Left forelimb (tissue), 1 donor: ENCODE measurements at places on chromosomes 7 and 10.

GRCh38 chr10:74634995-74635536 lies 191.3 kb upstream of the KAT6B start:
- no peak for DNase-seq

GRCh38 chr10:1156921-1157614 lies 100.9 kb downstream of the WDR37 start:
- DNase-seq = peak; percentile 49

GRCh38 chr7:88306590-88307048 lies at the start of gene STEAP4:
Gene STEAP4 (minus strand): TSS chr7:88306894. CDS start chr7:88284269, 22,625 bp downstream.
- peak; percentile 70 for DNase-seq

GRCh38 chr10:75187961-75188426 lies 22.6 kb upstream of the VDAC2 start:
- DNase-seq = peak; percentile 17

GRCh38 chr10:77392236-77392721 lies 245.3 kb downstream of the KCNMA1 start:
- no peak for DNase-seq

DNA sequence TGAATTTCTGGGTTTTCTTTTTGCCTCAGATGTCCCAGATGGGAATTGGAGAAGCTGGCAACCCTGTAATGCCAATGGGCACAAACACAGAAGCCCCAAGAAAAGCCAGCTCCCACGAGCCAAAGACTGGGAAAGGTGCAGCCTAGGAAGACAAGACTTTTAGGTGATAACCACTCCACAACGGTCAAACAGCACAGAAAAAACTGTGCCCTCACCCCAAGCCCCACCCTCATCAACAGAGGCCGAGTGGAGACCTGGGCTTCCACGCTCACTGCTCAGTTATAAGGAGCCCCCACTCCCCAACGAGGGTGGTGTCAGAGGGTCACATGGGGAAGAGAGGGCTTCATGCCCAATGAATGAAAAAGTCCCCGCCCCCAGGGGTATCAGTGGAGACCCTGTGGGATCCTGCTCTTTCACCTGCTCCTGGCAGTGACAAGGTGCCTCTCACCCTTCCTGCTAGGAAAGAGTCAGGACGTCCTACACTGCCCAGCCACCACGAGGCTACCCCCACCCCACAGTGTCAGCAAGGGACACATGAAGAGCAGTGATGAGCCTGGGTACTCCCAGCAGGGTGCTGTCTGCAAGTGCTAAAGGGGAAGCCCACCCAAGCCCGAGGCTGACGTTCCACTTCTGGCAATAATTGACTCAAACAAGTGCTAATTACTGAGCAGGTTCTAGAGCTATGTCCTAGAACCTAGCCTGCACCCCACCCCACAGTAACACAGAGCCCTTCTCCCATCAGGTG lies 8.3 kb downstream of the TMEM273 start:
- no peak for DNase-seq

- DNase-seq = no peak
Observed at GRCh38 chr7:18803923-18804322, 308.4 kb downstream of the HDAC9 start.

DNA sequence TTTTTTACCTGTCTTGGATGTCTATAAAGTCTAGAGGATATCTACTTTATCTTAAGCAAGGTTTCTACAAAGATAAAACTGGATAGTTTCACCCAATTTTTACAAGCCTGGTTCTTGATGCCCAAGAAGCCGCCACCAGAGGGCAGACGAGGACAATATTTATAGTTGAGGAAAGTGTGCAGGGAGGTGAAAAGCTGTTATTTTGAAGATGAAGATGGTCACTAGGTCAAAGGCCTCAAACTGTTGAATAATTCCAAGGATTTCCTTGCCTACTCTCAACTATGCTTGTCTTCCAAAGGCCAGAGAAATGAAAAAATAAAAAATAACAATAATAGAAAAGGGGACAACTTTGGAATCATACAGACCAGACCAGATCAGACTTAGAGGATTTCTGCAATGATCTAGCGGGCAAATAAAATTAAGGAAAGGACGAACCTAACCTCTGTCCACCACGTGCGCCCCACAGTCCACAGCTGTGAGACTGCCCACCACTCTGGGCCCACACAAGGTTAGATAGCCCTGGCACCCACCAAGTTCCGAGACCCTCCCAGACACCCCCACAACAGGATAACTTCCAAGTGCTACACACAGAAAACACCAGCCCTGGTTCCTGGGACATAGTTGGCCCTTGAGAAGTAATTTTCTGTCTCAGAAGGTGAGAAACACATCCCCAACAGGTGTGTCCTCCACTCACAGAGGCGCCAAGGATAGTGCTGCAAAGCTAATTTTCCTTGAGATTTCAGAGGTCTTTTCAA lies 2.8 kb downstream of the PKD1L1 start:
- DNase-seq = no peak

DNA sequence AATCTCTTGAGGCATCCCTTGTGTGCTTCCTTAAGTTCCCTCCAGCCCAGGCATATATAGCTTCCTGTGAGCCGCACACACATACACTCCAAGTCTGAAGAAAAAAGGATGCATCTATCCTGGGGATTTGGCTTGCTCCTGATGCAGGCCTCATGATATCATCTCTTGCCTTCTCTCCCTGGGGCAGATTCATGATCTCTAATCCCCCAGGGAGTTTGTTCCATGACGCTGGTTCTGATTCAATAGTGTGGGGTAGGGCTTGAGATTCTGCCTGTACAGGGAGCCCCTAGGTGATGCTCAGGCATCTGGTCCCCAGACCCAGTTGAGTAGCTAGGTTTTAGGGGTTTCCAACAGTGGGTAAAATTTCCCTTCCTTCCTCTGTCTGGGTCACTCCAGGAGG lies 1.5 kb downstream of the PON1 start:
- no peak for DNase-seq

GRCh38 chr7:43792471-43793150 lies 34.1 kb downstream of the BLVRA start:
- DNase-seq = no peak

GRCh38 chr10:59037018-59037389 lies 139.4 kb upstream of the PHYHIPL start:
- no peak for DNase-seq
